ENCODE measurements at places on chromosomes 6 and 20.

- no peak for DNase-seq
These were observed 23.2 kb downstream of the HLA-A start for GRCh38 chr6:29965563-29965872.

DNA sequence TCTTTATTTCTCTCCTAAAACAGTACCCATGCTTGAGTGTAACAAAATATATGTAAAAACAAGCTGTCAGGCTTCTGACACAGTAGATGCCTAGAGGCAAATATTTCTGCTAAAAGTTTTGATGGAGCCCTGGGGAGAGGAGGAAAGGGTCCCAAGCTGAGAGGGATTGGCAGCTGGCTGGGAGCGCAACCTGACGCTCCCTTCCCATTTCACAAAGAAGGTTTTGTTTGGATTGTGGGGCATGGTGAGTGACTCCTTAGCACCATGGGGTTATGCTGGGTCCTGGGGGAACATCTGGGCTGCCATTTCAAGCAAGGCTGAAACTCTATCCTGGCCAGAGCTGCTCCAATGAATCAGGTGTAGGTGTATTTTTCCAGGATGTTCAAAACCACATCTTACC lies 720.5 kb downstream of the MAFB start:
- DNase-seq, result no peak

DNA sequence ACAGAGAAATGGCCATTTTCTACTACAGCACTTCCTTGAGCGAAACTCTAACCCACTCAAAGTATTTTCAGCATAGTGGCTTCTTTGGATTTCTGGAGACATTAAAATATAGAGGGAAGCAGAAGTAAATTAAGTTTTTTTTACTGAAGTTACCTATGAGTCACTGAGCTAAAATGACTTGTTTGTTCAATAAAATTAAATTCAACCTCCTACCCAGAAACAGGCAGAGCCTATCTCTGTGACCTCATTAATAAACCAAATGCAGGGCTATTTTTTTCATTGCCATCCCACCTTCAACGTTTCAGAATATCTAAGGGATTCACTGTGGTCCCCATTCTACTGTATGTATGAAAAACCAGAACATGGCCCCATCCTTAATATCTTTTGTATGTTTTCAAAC lies 133.0 kb downstream of the MTFR2 start:
- DNase-seq, result no peak

DNA sequence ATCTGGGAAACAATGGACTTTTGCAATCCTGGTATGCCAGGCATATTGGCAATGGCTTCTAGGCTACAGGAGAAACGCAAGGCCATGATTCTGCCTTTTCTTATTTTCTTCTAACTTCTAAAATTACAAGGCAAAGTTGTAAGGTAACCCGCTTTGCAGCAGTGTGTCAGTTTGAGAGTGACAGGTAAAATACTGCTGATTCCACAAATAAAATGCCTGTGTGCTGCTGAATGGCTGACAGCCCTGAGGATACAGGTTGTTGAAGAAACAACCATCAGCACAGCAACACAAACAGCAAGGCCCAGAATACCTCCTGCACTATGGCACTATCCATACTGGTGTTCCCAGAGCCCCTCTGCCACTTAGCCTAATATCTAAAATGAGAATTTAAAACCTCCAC lies 37.1 kb downstream of the SLC17A1 start:
- DNase-seq, result no peak

DNA sequence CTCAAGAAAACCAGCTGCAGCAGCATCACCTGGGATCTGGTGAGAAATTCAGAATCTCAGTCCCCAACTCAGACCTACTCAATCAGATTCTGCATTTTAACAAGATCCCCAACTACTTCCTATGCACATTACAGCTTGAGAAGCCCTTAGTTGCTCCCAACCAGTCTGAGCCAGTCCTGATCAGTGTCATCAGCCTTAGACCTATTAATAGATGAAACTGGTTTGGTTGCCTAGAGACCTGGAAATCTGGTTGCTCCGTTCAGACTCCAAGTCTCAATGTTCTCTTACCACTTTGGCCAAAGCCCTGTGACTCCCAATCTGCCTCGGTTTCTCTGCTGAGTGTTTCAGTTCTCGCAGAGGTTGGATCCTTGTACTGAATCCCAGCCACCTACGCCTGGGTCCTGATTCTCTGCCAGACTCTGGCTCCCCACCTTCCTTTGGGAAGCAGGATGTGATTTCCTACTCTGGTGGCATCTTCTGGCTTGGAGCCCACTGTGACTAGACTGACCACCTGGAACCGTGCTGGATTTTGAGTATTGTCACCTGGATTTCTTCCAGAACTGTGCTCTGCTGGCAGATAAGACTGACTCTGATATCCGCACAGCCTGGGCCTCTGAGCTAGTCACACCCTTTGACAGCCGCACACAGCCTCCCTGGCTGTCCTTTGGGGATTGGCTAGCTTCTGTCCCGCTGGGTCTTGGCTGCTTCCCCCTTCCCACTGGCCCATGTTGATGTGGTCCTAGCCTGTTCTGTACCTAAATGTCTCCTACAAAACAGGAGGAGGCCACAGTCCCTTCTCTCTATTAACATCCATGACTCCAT lies 20.3 kb upstream of the ATXN1 start:
- no peak for DNase-seq

GRCh38 chr20:40967700-40968099 lies 60.9 kb upstream of the TOP1 start:
- DNase-seq, result no peak

DNA sequence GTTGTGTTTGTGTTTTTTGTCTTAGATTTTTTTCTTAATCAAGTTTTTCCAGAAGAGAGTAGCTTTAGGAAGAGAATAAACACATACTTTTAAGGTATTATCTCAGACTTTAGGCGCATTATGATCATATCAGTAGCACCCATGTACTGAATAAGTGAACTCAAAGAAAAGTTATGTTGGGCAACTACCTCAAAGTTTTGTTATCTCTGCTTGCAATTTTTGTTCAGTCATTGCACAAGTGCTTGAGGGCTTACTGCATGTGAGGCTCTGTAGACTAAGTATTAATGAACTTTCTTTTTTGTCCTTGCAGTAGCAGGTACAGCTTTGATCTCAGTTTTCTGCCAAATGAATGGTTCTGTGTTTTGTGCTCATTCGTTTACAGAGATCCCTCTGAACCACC lies 189.0 kb downstream of the SLC16A10 start:
- no peak for DNase-seq

All from activated T-cell treated with anti-CD3 and anti-CD28 coated beads, Interleukin-2, amount 50 U/mL, for 48 hours (primary cell).